ENCODE measurements at places on chromosomes 6 and 20.

- DNase-seq, result no peak
Measured at GRCh38 chr6:129902681-129903080, 41.6 kb upstream of the TMEM244 start.

DNA sequence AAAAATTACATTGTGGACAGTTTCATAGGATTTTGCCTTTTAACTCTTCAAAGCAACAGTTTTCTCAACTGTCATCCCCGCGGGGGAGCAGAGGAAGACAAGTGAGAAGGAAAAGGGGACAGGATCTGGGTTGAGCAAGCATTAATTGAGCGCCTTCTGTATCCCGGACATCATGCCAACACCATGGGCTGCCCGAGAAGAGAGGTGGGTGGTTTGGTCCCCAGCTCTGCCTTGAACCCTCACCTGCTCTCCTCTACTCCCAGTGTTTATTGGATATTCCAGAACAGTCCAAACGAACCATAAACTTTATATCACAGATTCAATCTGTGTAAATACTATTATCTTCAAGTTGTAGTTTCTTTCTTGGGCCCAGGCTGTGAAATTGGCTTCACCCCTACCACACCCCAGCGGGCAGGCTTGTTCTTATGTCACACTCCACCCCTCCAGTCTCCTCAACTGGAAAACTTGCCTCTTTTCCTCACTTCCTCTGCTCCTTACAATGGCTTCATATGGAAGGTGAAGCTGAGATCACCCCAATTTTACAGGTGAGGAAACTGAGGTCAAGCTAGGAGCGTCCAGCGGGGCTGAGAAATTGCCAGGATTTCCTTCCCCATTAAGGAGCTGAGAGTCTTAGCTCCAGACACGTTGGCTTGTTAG lies 6.0 kb downstream of the PCK1 start:
- peak; percentile 28 for DNase-seq

DNA sequence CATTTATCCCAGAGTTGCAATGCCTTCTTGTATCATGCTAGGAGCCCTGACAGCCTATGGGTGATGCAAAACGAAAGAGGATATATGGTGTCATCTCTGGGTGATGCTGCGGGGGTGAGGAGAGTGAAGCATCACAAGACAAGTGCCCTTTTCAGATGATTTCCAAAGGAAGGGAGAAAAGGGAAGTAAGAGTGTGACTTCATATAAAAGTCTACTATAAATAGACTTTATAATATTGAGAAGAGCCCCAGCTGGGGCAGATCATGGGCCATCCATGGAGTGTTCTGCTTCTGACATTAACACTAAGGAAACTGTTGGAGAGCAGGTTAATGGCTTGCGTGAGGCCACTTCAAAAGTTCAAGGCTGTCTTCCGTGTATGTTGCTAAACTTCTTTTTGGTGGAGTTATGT lies 4.4 kb downstream of the CD83 start:
- no peak for DNase-seq

- DNase-seq, result no peak
Measured at GRCh38 chr6:52663120-52663935, 7.6 kb upstream of the TMEM14A start.

DNA sequence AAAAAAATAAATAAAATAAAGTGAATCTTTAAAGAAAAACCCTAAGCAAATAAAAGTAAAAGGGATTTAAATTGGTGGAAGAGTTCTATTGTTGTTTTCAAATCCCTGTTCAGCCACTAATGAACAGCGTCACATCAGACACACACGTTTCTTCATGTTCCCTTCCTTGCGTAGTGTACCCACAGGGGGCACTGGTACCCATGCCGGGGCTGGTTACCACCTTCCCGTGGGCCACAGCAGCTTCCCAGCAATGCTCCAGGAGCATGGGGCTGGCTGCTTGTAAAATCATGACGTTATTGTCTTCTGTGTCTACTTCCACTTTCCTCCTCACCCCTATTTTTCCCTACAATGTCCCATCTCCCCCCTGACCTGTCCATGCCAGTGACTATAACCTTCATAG lies 988.7 kb downstream of the KIF16B start:
- no peak for DNase-seq

GRCh38 chr6:21420926-21421325 lies 172.6 kb upstream of the SOX4 start:
- DNase-seq, result no peak

DNA sequence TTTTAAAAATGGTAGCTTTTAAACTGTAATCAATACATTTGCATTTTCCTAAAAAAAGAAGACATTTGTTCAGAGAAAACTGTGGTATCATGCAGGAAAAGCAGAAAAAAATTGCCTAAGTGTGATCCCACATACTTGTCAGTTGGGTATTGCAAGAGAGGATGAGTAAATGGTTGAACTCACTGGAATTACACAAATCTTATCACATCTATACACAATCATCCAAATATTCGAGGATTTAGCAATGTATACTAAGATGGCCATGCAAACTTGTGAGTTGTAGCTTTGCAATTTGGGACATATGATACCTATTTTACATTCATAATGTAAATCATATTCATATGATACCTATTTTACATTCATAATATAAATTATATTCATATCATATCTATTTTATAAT lies 58.2 kb upstream of the GJE1 start:
- no peak for DNase-seq

GRCh38 chr6:10316373-10316721 lies 98.5 kb downstream of the TFAP2A start:
- DNase-seq, result no peak

DNA sequence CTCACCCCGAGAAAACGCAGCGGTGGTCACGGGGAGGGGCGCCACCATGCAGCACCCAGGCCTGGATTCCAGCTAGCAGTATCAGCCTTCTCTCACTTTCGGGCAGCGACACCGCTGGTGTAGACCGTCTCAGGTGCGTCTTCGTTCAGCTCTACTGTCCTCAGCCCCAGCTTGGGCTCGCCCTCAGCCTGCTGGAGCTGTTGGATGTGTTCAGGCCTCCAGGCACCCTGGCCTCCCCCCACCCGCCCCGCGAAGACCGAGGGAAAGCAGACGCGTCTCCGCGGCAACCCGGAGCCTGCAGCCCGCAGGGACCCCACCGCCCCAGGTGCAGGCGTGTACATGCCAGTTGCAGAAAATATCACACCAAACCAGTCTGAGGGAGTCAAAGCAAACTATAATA lies 60.8 kb upstream of the CARMIL1 start:
- DNase-seq, result peak; percentile 60

DNA sequence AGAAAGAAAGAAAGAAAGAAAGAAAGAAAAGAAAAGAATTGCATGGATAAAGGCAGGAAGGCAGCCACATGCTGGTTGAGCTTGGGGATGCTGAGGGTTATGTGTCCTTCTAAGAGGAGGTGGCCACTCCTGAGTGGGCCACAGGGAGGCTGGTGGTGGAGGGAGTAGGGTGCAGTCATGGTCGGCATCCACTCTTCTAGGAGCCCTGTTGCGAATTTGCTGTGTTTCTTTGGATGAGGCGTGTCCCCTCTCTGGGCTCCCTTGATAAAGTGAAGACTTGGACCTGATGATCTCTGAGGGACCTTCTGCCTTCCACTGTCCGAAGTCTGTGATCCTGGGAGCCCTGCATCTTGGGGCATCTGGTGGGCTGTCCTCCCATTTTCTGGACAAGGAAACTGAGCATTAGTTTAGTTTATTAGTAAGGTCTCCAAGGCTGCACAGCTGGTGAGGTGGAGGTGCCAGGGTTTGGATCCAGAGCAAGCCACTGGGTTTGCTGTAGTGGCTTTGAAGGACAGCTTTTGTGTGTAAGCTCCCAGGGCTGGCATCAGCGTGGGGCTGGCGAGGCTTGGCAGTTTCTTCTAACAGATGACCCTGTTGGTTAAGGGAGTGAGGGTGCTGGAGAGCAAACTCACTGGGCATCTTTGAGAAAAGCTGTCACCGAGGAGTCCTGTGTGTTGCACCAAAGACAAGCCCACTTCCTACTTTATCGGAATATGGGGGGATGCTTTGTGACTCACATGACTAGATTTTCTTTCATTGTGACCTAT lies 4.3 kb downstream of the DLGAP4 start:
- DNase-seq, result no peak

- DNase-seq, result no peak
Measured at GRCh38 chr6:22457996-22458395, 111.4 kb upstream of the HDGFL1 start.

GRCh38 chr20:3250091-3250504 lies 11.1 kb upstream of the SLC4A11 start:
- peak; percentile 51 for DNase-seq

GRCh38 chr6:41454189-41454789 lies 91.9 kb upstream of the FOXP4 start:
- DNase-seq, result no peak

GRCh38 chr6:6984585-6985366 lies 123.0 kb upstream of the RREB1 start:
- no peak for DNase-seq

- no peak for DNase-seq
Measured at GRCh38 chr6:13390658-13391057, 62.3 kb upstream of the TBC1D7 start.

DNA sequence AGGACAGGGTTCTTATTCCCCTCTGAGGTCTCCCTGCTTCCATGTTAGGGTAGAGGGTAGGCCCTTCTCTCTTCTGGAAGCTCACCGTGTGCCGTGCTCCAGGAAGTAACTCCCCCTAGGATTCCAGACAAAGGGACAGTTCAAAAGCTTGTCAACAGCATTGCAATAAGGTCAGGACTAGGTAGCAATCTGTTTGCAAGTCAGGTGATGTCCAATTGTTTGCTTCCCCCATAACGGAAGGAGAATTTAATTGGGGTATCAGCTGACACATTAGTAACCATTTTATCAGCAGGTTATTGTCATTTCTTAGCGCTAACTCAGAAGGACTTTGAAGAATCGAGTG lies 41.9 kb downstream of the SYNJ2 start:
- DNase-seq, result no peak

GRCh38 chr6:96613291-96613999 lies 50.5 kb downstream of the FHL5 start:
- no peak for DNase-seq

- DNase-seq, result no peak
Measured at GRCh38 chr6:48073976-48074767, 36.8 kb downstream of the PTCHD4 start.

- no peak for DNase-seq
Measured at GRCh38 chr20:43365691-43366090, 92.0 kb upstream of the SRSF6 start.

DNA sequence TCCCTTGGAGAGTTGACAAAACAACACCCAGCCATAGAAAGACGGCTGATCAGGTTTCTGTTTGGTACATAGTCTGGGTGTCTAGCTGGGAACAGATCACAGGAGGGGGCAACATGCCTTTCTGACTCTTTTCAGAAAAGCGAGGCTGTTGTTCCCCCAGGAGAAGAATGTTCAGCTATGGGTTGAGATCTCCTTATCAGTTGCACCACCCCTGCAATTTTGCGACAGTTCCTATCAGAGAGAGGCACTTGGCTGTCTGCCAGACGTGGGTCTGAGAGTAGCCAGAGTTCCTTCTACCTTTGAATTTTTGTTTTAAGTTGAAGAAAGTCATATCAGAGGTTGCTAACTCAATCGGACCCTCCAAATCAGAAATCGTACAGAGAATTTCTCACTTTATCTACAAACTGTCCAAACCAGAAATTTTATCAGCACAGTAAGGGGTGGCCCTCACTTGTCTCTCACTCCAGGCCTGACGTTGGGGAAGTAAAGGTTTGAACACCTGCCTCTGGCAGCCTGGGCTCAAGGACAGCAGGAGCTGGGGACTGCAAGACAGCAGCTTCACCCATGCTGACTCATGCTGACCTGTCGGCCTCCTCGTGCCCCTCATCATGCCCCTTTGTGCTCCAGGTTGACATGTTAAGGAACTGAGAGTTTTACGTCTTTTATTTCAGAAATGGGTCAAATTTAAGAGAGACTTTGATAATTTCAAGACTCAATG lies 42.3 kb downstream of the TMC2 start:
- no peak for DNase-seq

- no peak for DNase-seq
Measured at GRCh38 chr6:70336996-70337742, 34.3 kb upstream of the COL9A1 start.
